ENCODE measurements at places on chromosomes 6 and 20.

- no peaks in the 10 kb centered on the region for H3K4me1 ChIP-seq
- no peaks in the 10 kb centered on the region for H3K27me3 ChIP-seq
- H3K27ac ChIP-seq: no peak overlapping the region
- no peak overlapping the region for H3K4me3 ChIP-seq
These were observed 129.8 kb downstream of the TMEM242 start for GRCh38 chr6:157193443-157193996.

DNA sequence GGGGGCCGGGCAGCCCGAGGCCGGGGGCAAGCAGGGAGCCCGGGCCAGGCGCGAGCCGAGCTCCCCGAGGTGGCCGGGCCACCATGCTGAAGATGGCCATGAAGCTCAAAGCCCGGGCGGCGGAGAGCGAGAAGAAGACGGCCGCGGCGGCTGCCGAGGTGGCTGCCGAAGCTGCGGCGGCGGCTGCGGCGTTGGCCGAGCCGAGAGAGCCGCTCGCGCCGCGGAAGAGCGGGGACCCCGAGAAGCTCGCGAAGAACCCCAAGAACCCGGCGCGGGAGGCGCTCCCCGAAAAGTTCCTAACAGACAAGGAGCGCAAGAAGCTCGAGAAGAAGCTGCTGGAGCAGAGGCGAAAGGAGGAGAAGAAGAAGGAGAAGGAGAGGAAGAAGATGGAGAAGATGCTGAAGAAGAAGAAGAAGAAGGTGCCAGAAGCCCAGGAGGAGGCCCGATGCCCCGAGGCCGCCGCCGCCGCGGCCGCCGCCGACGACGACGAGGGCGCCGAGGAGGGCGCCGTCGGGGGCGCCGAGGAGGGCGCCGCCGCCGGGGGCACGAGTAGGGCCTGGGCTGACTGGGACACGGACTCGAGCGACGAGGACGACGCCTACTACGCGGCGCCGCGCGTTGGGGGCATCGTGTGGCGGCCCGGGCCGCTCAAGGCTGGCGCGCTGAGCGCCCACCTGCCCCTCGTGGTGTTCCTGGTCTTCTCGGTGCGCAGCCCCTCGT lies 37.4 kb downstream of the GNAS start:
- H3K36me3 ChIP-seq: no peaks in the 10 kb centered on the region
- H3K4me3 ChIP-seq: peak overlapping the region; percentile 83
- H3K4me1 ChIP-seq: peaks cover 27% of the 10 kb centered on the region
- DNase-seq: no peak
- peaks cover 8% of the 10 kb centered on the region for H3K27me3 ChIP-seq
- H3K27ac ChIP-seq: peak overlapping the region; percentile 90

DNA sequence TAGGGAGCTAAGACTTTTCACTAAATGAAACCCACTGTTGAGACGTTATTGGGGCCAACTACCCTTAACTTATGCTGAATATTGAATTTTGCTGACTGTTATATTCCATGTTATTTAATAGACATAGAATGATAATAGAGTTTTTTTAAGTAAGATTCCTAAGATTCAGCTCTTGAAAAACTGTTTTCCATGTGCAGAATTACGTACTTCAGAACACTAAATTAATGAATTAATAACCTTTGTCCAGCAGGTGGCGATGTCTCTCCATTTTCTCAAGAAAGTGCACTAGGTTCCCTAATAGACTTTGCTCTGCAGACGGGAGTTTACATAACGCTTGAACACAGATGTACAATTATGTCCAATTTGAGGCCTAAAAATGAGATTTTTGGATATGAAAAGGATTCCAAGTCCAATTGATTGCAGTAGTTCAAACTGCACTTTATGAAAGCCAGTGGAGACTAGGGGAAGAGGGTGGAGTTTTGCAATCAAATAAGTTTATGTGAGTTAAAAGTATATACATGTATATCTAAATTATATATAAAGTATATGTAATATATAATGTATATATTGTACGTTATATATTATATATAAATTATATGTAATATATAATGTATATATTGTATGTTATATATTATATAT lies 282.1 kb downstream of the UST start:
- H3K4me1 ChIP-seq: 0 out of 2 replicates have a peak, but pooled peaks cover 12% of the 10 kb centered on the region
- DNase-seq: peak; percentile 90
- no peak overlapping the region for H3K27ac ChIP-seq
- no peaks in the 10 kb centered on the region for H3K36me3 ChIP-seq

DNA sequence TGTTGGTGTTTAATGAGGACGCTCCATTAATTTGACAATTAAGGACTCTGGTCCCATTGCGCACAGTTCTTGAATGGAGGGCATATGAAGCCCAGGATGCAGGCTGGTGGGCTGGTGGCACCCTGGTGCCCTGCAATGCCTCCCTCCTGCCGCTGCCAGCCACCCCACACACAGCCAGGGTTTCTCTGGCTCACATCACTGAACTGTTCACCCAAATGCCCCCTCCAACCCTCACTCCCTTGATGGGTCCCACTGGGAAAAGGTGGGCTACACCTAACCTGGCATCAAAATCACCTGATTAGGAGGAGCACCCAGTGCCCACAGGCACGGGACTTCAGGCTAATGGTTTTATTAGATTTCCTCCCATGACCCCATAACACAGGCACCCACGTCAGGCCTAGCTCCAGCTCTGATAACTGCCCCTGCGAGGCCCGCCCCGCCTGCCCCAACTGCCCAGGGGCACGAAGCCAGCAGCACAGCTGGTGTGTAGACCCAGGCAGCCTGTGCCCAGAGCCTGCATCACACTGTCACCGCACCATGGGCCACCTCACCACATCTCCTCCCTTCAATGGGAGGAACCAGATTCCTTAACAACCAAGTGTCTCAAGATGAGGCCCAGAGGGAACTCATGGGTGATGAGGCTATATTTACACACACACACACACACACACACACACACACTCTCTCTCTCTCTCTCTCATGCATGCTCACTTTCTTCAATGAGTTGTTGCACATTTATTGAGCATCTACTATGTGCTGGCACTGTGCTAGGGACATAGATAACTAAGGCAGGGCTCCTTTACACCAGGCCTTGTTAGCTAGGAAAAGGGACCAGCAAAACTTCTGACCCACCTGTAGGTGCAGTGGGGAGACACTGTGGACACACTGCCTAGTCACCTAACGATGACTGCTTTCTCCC lies 107.3 kb downstream of the NOL4L start:
- H3K4me3 ChIP-seq: no peak overlapping the region
- H3K4me1 ChIP-seq: peaks cover 75% of the 10 kb centered on the region
- no peak for DNase-seq
- no peaks in the 10 kb centered on the region for H3K27me3 ChIP-seq
- H3K36me3 ChIP-seq: no peaks in the 10 kb centered on the region
- H3K27ac ChIP-seq: no peak overlapping the region
